ENCODE measurements at places on chromosomes 5 and 9. TPM values are rescaled to one million over a fixed set of nuclear protein-coding genes. Genes with fewer than 3 reads are reported as not detected.

Gene SPOCK1
- total RNA-seq = 53.3 TPM

Gene MACIR
- total RNA-seq = 70.1 TPM

Gene ENTPD2
- 3.2 TPM for total RNA-seq

Gene ROR2
- 2.3 TPM for total RNA-seq

Gene FAM151B
- total RNA-seq = 22.6 TPM

Gene DMRT3
- not detected for total RNA-seq
